ENCODE measurements at places on chromosomes 5 and 9. TPM values are rescaled to one million over a fixed set of nuclear protein-coding genes. Genes with fewer than 3 reads are reported as not detected.

The PPP3R2 gene
- not detected for total RNA-seq

The FOXD4L5 gene
- total RNA-seq = 0.41 TPM

The COL5A1 gene
- 37.8 TPM for total RNA-seq

GRCh38 chr5:175472378-175472777 is 6.0 kb upstream of the SFXN1 start:
- no peak for DNase-seq

DNA sequence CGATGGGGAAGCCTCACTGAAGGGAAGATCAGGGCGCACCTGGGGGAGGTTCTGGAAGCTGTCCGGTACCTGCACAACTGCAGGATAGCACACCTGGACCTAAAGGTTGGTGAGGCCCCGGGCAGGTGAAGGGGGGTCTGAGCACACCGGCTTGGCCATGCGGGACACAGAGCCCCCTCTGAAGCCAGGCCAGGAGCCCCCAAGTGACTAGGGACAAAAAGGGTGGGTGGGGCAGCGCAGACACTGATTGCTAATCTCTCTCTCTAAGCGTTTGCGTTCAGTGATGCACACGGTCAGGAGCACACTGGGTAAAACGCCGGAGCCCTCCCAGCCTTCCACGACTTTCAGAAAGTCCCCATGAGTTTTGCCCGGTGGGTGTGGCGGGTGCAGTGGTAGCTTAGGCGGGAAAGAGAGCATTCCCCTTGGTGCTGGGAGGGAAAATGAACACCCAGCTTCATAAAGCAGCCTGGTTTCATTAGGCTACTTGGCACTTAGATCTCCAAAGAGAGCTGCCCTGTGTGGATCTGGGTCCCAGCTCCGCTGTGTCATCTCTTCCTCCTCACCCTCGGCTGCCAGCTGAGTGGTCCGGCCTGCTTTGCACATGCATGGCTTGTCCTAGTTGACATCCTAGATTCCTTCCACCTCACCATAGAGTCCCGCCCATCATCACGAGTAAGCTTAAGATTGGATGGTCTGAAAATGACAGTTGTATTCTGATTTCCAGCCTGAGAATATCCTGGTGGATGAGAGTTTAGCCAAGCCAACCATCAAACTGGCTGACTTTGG is 74.2 kb upstream of the OTULINL start:
- DNase-seq = no peak

DNA sequence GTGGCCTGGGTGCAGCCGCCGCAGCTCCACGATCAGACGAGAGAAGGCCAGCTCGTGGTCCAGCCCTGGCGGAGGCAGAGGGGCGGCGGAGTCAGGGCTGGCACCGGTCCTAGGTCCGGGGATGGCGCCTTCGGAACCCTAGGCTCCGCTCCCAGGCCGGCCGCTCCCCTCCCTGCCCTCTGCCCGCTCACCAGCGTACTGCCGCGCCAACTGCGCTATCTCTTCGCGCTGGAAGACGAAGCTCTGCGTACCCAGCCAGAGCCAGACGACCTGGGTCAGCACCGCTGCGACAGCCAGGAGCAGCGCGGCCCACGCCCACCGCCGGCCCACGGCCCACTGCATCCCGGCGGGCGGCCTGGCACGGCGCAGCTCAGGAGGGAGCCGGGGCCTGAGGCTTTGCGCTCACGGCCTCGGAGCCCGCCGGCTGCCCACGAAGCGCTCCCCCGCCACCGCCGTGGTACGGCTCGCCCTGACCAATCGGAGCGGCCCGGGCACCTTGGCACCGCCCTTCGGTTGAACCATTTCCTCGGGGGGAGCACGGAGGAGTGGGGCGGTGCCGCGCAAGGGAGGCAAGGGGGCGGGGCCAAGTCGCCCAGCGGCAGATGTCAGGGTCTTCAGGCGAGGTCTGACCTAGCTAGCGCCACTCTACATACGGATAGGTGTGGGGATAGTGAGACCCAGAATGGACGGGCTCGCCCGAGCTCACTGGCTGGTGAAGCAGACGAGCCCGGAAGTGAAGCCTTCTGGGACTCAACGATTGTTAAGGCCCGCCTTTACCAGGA is at the start of gene SIGMAR1:
TSS of gene SIGMAR1 (minus strand) at position 432 of the 782 bp plus-strand sequence. CDS start at position 342, 90 bp downstream.
- DNase-seq = peak; percentile 97

DNA sequence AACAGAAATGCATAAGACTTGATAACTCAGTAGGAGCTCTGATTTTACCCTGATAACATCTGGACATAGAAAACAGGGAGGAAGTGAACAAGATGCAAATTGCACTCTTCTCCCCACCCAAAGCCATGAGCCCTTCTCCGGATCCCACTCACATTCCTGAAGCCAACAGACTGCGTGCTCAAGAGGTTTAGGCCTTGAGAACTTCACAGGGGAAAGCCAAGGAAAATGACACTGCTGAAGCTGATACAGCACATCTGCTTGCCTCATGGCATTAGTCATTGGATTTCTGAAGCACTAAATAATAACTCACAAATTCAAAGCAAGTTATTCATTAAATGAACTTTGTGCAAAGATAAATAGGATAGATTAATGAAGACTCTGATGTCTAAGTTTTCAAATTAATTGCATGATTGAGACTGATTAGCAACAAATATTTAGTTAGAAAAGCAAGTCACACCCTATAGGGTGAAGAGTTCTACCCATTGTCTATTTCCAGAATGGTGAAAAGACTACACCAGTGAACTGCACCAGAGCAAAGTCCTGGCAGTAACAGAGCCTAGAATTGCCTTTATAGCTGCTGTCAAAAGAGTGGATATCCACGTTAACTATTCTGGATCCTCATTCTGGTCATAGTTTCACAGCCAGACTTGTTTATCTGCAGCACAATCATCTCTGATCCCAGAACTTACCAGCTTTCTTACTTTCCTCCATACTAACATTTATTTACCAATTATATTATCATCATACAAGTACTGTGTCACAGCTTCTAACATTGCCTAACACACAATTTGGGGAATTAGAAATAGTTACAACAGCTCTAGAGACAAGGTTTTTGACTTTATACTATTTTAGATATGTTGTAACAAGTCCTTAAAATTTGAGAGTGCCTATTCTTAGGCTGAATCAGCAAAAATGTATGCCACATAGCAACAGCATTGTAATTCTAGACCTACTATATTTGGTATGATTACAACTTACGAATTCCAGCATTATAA is 432.1 kb upstream of the RGMB start:
- DNase-seq = no peak

DNA sequence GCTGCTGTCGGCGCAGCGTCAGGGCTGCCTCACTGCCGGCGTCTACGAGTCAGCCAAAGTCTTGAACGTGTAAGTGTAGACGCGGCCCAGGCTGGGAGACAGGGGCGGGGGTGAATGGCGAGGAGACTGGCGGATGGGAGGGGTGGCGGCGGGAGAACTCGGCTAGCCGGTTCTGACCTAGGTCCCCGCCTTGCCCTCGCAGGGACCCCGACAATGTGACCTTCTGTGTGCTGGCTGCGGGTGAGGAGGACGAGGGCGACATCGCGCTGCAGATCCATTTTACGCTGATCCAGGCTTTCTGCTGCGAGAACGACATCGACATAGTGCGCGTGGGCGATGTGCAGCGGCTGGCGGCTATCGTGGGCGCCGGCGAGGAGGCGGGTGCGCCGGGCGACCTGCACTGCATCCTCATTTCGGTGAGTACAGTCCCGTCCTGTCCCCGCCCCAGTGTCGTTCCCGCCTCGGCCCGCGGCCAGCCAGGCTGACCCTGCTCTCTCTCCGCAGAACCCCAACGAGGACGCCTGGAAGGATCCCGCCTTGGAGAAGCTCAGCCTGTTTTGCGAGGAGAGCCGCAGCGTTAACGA is 745 bp downstream of the GADD45G start:
- peak; percentile 89 for DNase-seq

- no peak for DNase-seq
These were observed 16.7 kb downstream of the IFNB1 start for GRCh38 chr9:21060919-21061561.

DNA sequence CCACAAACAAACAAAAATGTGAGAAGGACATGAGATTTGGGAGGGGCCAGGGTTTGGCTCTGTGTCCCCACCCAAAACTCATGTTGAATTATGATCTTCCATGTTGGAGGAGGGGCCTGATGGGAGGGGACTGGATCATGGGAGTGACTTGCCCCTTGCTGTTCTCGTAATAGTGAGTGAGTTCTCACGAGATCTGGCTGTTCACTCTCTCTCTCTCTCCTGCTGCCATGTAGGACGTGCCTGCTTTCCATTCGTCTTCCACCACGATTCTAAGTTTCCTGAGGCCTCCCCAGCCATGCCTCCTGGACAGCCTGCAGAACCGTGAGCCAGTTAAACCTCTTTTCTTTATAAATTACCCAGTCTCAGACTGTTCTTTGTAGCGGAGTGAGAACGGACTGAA is 118.7 kb downstream of the RXRA start:
- no peak for DNase-seq

DNA sequence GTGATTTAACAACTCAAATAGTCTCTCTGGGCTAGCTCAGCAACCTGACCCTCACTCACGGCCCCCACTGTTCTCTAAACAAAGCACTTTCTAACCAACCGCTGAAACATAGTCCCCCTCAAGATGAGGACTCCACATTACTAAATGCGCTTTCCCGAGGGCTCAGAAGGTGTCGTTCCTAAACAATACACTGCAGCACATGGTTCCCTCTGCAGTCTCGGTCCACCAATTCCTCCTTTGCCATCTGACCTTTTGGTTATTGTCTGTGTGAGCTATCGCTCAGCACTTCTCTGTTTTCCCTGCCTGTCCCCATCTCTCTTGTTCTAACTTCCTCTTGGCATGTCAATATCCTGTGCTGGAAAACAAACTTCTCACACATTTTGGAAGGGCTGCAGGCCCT is 7.2 kb downstream of the EPB41L4A start:
- DNase-seq = no peak

GRCh38 chr5:95605786-95606185 is 14.1 kb upstream of the GPR150 start:
- DNase-seq = no peak

DNA sequence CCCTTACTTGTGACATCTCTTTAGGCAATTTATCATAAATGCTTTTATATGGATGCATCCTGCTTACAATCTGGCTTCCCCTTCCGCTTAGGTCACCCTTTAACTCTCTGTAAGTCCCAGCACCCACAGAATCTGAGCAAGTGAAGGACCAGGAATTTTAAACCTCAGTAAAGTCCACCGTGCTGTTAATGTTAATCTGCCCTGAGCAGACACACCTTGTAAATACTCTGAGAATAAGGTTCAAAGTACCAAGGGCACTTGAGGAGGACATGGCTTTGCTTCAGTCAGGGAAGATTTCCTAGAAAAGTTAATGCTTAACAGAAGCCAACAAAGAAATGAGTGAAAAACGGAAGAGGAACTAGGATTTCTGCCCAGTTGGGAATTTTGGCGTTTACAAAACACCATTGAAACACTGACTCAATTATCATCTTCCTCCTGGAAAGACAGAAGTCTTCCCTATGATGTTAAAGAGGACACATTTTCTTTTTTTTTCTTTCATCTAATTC is 26.4 kb upstream of the TTC39B start:
- DNase-seq = no peak

DNA sequence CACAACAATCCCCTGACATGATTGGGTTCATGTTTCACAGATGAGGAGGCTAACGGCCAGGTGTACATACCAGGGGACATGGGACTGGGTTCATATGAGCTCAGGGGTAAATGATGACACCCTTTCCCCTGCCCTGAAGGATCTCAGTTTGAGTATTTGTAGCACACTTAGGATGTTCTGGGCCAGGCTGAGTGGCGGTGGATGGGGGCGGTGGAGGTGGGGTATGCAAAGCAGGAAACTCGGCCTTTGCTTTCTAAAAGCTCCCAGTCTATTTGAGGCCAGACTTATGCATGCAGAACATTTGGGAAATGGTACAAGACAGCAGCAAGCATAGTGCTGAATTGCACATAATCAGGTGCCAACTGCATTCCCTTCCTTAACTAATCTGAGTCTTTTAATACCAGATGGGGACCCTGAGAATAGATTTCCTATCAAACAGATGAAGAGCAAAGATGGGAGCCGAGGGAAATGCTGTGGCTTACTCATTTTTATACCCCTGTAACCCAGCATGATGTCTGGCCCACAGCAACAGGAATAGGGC is 4.9 kb upstream of the KCNIP1 start:
- DNase-seq = no peak

- DNase-seq = no peak
These were observed 16.2 kb downstream of the PBX3 start for GRCh38 chr9:125763394-125763801.

DNA sequence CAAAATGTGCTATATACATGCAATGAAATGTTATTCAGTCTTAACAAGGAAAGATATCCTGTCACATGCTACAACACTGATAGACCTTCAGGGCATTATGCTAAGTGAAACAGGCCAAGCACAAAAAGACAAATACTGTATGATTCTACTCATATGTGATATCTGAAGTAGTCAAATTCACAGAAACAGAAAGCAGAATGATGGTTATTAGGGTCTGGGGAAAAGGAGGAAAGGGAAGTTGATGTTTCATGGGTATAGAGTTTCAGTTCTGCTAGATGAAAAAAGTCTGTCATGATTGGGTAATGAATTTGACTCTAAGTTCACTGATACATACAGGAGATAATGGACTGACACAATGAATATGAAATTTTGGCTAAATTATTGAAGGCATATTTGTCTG is 11.2 kb upstream of the RIC1 start:
- no peak for DNase-seq
